ENCODE measurements at places on chromosomes 12 and 14.

DNA sequence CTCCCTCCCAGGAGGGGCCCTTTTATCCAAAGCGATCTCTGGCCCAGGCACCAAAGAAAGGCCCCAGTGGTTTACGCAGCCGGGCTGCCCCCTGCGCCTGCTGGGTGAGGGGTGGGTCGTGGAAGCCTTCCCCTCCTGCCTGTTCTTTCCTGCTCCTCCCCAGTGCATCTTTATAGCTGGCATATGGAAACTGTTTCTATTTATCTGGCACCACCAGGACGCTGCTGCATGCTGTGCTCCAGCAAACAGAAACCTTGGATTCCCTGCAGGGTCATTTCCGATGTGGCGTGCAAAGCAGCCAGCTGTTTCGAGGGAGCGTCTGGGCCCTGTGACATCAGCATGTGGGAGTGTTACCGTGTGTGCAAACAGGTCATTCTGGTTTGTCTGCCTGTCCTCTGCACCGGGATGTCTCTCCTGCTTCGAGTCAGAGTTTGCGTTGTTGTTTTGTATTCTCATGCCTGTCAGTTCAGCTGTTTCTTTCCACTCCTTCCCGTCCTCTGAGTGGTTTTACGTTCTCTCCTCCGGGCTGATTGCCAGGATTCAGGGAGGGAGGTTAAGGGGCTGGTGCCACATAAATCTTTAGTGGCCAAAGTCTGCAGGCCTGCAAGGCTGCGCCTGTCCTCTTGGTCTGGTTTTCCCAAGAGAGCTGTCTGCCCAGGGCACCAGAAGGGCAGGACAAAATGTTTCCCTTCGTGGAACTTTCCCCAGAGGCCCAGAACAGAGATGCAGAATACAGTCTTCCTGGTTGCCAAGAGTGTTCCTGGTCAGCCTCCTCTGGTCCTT is 24.6 kb downstream of the TPCN1 start:
- no peak for DNase-seq

DNA sequence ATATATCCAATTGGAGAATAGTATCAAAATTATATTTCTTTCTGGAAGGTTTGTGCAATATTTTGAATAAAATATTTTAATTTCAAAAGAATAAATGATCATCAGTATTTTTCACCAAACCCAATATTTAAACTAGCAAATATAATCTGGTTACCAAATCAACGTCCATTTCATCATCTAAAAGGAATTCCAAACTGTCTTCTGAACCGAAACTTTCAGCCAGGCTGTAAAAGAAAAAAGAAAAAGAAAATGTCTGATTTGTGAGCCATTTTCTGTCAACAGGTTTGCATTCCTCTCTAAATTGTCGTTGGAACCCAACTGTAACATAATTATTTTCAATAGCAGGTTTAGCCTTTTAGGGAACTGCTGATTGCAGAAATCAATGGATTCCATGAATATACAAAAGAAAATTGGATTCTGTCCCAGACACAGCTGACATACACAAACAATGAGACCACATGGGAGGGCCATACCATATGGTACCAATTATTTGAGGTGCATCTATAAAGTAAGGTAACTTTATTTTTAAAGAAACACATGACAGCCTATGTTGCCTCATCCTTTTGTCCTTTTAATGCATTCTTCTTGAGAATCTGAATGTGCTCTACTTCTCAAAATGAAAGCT is 22.7 kb downstream of the SNRPF start:
- DNase-seq = no peak

GRCh38 chr14:69499436-69499835 is 14.9 kb downstream of the PLEKHD1 start:
- no peak for DNase-seq

DNA sequence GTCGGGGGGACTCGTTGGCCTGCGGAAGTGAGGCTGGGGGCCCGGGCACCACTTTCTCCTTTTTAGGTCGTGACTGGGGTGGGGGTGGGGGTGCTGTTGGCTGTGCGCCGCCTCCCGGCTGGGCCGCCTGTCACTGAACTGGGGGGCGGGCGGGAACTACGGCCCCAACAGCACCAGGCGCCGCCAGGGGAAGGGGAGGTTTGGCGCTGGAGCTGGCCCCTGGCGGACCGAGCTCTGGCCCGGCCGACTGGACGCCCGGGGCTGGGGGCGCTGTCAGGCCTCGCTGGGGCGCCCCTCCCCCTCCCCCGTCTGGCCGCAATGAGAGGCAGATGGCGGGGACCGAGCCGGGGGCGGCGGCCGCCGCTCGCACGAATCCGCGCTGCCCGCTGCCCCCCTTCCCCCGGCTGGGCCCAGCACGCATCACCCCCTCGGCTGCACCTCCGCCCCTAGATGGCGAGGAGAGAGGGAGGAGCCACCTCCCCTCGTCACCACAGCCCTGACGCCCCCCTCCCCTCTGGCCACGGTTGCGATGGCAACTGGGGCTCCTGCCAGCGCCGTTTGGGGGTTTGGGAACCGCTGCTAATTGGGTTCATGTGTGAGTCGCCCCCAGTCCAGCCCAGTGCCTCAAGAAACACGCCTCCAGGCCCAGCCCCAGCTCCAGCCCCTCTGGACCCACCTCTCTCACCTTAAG is 723 bp downstream of the NFATC4 start:
- no peak for DNase-seq

DNA sequence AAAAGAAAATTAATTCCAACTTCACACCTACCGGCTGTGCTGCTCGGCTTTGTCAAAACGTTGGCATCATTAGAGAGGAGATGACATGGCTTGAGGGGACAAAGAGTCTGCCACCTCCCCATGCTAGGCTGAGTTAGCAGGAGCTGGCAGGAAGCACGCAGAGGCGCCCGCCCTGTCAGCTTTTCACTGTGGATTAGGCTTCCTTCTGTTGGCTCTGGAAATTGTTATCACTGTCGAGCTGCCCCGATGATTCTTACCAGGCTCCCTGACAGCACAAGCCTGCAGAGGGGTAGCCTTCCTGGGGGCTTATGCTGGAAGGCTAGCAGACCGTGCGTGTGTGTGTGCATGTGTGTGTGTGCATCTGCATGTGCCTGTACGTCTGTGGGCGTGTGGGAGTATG is 490.9 kb upstream of the TBX3 start:
- DNase-seq = no peak

GRCh38 chr12:12562016-12562483 is 613 bp downstream of the DUSP16 start:
- DNase-seq = no peak

Measured in stimulated activated CD8-positive, alpha-beta memory T cell treated with anti-CD3 and anti-CD28 coated beads, Interleukin-7, amount 100 ng/mL, for 1 hour (primary cell).